Stimulated activated CD8-positive, alpha-beta memory T cell treated with anti-CD3 and anti-CD28 coated beads, Interleukin-7, amount 100 ng/mL, for 4 hours (primary cell): ENCODE measurements at places on chromosomes 3 and 15.

DNA sequence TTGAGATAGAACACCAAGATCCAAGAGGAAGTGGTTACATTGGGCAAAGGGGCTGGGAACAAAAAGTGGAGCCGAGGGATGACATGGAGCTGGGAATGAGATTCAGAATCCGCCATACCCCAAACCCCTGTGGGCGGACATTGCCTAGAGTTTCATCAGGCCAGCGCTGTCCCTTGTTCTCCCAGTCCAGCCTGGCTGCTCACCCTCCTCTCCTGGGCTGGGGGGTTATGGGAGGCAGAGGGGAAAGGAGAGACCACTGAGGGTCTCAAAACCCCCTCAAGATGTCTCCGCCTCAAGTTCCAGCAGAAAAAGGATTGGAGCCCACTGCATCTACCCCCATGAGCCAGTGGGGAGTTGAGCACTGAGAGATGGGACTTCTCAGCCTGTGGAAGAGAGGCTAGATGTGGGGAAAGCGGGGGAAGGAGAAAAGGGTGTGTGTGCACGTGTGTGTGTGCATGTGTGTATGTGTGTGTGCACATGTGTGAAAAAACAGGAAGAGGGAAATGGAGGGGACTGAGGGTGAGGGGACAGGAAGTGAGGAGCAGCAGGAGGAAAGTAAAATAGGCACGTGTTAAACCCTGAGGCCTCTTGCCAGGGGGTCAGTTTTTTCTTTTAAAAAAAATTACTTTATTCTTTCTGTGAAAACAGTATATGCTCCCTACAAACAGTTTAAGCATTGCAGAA is 14.3 kb downstream of the GRM2 start:
- no peak for DNase-seq

DNA sequence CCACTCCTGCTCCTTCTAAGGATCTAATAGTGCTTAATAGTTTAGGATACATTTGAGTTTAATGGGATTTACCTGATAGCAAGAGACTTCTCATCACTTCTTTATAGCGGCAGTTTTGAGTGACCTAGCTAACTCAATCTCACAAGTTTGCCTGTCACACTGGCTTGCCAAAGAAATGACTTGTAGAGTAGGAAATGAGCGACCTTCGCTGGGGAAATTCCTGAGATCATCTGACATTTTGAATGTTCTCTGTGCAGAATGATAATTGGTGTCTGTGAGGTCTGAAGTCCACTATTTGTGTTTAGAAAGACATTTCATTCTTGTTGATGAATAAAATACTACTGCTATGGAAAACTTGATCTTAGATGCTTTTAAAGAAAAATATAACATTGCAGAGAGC is 30.3 kb downstream of the SUCLG2 start:
- DNase-seq: no peak

GRCh38 chr3:181265750-181266333 is 276.3 kb upstream of the DNAJC19 start:
- DNase-seq: no peak

- no peak for DNase-seq
These were observed 66.0 kb downstream of the ST6GAL1 start for GRCh38 chr3:186996356-186996755.

DNA sequence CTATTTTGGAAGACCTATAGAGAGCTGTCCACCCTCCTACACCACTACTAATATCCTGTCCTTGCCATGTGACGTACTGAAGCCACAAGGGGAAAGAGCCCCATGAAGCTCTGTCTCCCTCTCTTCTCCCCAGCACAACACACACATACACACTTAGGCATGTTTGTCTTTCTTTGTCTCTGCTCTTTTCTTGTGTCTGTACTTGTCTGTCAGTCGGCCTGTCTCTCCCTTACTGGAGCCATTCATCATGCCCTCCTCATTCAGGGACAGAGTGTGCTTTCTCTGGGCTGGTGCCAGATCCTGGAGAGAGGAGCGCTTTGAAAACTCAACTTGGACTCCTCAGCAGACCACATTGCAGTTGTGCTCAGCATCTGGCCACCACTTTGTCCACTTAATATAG is 47.6 kb downstream of the PSMD6 start:
- no peak for DNase-seq

DNA sequence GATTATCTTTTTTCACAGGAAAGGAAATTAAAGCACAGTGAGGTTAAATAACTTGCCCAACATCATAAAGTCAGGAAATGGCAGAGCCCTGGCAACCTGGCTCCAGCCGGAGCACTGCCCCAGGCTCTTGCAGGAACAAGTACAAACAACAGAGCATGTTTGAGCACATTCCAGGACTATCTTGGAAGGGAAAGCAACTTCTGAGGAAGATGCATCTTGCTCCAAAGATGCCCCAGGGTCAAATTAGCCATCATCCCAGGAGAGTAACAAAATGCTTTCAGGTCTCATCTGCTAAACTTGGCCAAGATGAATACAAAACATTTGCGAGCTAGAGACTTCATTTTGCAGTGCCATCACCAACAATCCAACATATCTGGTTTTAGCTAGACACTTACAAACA is 162.4 kb upstream of the LRRN1 start:
- DNase-seq: no peak

- DNase-seq: no peak
These were observed 101.9 kb upstream of the PLXND1 start for GRCh38 chr3:129708328-129708861.

- DNase-seq: no peak
These were observed 192.9 kb upstream of the CCDC54 start for GRCh38 chr3:107184375-107184774.

DNA sequence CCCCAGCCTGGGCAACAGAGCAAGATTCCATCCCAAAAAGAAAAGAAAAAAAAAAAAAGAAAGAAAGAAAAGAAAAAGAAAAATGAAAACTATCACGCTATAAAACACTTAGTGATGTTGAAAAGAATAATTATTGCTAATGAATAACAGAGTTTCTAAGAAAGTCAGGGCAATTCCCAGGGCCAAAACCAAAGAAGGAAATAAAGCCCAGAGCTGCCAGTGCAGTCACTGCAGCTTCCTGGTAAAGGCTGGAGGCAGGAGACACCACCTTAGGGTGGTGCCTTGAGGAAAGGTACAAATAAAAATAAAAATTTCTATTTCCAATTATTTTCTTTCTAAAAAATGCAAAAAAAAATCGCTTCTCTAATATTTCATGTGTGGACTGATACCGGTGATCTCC is 19.7 kb upstream of the UACA start:
- no peak for DNase-seq

DNA sequence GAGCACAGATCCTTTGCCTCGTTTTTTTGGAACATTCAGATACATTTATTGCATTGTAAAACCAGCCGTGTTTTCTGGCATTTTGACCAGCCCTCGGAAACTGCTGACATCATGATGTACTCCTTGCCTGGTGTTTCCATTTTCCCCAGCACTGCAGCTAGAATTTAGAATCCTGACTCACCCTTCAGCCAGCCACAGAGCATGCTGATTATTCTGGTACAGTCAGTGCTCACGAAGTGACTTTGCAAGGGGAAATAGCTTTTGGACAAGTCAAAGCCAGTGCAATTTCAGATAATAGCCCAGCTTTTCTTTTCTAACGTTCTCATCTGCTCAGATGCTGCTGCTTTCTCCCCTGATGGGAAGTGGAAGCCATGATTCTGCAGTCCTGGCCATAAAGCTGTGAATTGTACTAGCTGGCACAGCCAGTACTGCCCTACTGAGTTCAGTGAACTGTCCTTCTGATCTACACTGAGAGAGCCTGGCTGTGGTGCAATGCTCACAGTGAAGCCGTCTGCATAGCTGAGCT is 12.1 kb upstream of the CNBP start:
- DNase-seq: no peak

DNA sequence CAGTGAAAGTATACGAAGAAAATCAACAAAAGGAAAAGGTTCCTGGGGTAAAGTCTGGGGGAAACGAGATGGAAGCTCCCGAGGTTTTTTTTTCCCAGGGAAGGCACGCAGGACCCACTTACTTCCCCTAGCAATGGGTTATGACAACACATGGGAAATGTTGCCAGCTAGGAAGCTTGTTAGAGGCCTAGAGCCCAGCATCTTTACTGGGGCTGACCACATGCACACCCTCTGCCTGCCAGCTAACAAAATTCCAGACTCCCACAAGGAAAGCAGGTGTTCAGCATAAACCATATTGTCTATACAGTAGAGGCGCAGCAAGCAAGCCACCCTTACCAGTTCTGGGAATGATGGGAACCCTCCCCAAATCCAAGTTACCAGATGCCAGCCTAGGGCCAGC is 258.8 kb upstream of the NR2E3 start:
- DNase-seq: no peak

DNA sequence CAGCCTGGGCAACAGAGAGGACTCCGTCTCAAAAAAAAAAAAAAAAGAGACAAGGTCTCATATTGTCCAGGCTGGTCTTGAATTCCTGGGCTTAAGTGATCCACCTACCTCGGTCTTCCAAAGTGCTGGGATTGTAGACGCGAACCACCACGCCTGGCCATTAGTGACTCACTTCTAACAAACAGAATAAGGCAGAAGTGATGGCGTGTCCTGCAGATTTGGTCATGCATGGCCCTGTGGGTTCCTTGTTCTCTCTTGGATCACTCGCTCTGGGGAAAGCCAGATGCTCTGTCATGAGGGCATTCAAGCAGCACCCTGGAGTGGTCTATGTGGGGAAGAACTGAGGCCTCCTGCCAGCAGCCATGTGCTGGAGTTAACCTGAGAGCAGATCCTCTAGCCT is 27.4 kb upstream of the TJP1 start:
- DNase-seq: no peak

GRCh38 chr15:40582726-40583246 is 11.3 kb upstream of the KNL1 start:
- DNase-seq: no peak

- DNase-seq: no peak
These were observed 21.0 kb downstream of the TMEM158 start for GRCh38 chr3:45205126-45205525.

GRCh38 chr3:191961022-191961421 is 500.1 kb downstream of the PYDC2 start:
- DNase-seq: no peak

DNA sequence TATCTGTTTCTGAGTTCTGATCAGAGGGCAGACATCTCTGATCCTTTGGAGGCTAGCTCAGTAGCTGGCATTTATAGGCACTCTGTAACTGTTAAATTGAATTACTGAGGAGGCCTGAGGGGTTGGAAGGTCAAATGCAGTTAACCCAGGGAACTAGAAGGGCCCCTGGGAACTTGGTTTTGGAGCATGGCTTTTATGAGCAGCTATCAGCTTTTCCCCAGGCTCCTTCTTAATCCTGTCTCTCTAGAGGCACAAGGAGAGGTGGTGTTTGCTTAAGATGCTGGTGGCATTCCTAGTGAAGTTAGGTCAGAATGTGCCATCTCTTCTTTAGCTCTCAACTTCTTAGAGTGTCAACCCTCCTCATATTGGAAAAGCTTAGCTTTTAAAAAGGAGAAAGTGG is 128.9 kb downstream of the LPP start:
- DNase-seq: no peak

DNA sequence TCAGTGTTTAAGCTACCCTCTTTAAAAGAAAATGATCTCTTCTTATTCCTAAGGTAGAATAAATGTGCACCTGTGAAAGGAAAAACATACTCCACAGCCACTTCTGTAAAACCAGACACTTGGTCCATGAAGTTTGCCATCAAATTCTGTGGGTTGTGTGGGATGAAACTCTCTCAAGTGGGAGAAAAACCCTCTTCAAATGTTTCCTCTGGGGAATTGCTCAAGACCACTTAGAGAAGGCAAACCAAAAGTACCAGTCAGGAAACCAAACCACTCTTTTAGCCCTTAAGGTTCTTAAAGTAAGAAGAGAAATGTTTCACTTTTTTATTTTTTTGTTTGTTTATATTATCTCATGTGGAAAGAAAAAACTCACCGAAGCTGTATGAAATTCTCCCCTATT is 1.2 kb downstream of the COL8A1 start:
- DNase-seq: no peak

DNA sequence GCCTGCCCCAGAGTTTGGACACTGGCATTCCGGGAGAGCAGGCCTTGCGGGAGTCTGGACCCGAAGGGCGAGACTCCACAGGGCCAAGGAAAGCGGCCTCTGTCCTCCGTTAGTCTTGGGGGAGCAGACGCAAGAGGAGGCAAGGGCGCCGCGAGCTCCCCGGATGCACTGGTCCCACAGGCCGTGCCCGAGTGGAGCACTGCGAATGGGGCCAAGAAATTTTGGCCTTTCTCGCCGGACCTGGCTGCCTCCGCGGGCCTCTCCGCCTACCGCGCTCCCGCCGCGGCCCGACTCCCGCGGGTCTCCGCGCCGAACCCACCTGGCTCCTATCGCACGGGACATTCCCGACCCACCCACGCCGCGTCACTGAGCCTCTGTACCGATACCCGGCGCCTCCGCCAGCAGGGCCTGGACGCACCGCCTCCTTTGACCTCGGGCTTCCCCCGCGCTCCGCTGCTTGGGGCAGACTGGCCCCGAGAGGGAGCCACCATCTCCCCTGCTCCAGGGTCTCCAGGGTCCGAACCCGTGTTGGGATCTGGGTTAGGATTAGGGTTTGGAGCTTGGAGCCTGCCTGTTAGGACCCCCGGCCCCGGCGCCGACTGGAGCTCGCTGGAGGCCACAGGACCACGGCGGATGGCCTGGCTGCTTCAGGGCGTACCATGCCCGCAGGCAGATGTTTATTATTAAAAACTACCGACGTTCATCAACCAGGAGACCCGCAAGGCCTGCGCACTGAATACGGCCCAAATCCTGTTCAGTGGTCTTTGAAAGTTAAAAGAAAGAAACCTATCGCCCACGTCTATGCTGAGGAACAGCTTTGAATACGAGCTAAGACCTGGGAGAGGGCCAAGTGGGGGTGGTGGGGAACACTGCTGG is 11.7 kb downstream of the SHOX2 start:
- DNase-seq: no peak

- DNase-seq: no peak
These were observed 141.5 kb downstream of the GADL1 start for GRCh38 chr3:30752970-30753369.

DNA sequence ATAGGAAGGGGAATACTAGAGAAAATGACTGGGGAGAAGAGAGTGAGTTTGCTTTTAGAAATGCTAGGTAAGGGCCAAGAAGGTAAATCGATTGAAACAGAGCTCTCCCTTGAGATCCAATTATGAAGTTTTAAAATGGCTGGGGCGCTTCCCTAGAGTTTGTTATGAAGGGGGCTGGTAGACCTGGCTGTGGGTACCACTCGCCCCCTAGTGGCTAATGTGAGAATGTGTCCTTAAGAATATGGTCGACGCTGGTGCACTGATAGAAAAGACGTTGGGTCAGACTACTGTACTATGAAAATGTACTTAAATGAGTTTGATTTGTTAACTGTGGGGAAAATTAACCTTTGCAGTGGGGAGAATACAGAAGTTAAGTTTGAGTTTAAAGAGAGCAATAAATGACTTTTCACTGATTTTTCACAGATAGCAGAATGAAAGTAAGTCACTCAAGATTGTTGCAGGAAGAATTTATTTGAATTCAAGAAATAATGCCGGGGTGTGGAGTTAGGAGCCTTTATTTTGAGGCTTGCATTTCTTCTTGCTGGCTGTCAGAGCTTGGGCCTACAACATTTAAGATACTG is 9.2 kb downstream of the TMPRSS7 start:
- peak; percentile 35 for DNase-seq

- DNase-seq: no peak
These were observed 23.8 kb downstream of the SLC6A20 start for GRCh38 chr3:45772341-45773035.
